NCI-H446 (cell line): ENCODE measurements at places on chromosomes 6 and 20.

DNA sequence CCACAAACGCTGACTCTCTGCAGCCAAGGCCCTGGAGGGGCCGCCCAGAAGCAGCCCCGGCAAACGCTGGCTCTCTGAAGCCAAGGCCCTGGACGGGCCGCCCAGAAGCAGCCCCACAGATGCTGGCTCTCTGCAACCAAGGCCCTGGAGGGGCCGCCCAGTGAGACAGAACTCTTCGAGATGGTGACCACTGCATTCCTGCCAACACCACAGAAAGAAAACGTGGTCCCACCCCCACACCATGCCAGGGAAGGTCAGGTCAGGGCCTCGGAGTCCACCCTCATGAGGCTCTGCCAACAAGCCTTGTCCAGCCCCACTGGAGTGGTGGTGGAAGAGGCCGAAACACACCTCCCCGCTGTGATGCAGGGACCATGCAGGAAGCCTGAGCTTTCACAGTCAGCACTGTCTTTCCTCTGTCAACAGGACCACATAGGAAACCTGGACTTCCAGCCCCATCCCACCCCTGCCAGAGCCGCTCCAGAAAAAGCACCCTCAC, 97.5 kb downstream of the DLL1 start:
- no peak for DNase-seq

- DNase-seq, result no peak
These were observed 69.8 kb upstream of the RALGAPA2 start for GRCh38 chr20:20782231-20782630.

DNA sequence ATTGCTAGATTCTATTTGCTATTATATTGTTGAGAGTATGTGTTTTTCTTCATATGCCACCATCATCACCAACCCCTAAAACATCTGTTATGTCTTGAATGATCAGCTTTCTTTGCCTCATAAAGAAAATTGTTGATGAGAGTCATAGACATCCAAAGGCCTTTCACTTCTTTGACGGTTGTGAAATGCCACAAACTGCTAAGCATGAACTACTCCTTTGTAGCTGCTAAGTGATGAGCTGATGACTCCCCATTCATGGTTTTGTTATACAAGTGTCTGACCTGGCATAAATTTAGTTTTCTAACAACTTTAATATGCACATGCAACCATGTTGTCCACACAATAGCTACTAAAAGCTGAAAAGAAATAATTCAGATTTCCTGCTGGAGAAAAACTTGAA, 684 bp upstream of the MED23 start:
- no peak for DNase-seq

DNA sequence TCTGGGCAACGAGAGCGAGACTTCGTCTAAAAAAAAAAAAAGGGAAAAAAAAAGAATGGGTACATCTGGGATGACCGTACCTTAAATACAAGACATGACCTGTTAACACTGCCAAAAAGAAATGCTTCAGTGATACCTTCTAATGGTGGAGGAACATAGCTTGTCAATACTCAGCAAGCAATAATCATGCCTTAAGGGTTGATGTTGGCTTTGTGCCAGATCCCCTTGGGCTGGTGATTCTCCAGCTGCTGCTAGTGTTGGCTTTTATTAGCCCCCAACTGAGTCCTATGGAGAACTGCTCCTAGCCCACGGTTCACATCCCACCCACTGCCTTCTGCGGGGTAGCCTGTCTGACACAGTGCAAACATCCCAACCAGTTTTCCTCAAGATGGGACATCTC, 134.9 kb downstream of the PLCB1 start:
- DNase-seq, result peak; percentile 69

GRCh38 chr6:138245751-138246150, 27.5 kb upstream of the PBOV1 start:
- DNase-seq, result no peak

GRCh38 chr20:38939686-38940085, 13.5 kb downstream of the FAM83D start:
- no peak for DNase-seq

DNA sequence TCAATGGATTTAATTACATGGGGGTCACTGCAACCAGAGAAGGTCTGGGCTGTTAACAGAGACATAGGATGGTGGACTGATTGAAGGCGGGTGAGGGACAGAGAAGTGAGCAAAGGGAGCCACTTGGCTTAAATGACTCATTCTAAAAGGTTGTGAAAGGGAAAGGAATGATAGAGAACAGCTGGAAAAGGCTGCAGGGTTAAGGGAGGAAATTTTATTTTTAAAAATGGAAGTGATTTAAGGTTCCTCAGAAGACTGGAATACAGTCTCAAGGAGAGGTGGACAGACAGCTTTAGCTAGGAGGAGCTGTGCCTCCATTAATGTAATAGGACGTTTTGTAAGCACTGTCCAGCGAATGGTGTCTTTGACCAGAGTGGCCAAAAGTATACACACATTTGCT, 46.7 kb downstream of the RGS17 start:
- DNase-seq, result no peak
